ENCODE measurements at places on chromosomes 2 and 18. TPM values are rescaled to one million over a fixed set of nuclear protein-coding genes. Genes with fewer than 3 reads are reported as not detected.

DNA sequence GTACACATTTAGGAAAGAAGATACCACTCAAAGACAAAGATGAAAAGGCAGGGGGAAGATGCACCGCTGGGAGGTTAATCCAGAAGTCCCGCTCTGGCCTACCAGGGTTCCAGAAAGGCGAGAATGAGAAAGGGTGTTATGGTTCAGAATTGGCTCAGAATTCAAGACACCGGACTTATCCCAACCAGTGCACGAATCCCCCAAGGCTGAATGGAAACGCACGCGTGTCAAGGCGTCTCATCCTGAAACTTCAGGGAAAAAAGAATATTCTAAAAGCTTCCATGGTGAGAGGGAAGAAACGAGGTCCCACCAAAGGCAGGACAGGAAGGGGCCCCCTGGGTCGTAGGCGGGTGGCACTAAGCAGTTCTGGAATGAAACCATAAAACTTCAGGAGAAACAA lies 71.9 kb downstream of the SLC66A2 start:
- no peak for DNase-seq

DNA sequence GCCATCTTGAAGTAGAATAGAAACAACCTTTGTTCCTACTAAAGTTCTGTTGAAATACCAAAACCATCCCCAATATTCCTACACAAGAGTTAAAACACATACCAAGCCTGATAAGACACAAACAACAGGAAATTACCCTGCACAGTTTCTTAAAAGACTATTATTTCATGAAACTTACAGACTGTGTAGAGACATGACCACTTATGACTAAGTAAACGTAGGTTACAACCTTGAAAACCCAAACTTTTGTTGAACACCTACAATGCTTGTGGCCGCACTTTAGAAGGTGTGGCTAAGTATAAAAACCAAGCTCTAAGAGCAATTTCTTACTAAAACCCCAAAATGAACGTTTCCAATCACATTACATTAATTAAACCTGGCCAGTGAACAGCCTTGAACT lies 2.0 kb downstream of the SMAD2 start:
- no peak for DNase-seq

GRCh38 chr2:99140056-99140859 lies 1.2 kb upstream of the C2orf15 start:
- DNase-seq: no peak

DNA sequence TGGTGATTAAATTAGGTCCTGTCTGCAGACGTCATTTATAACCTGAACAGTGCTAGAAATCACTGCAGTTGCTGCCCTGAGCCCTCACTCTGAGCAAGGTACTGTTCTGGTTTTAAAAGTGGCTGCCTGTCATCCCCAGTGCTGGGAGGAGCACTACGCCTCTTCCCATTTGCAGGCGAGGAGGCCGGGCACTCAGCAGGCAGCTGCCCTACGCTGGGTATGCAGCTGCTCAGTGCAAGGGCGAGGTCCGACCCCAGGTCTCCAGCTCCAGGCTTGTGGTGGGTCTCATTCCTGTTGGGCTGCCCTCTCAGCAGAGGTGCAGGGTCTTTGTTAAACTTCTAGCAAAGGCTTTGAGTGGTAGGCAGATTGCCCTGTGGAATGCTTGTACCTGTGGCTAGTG lies 15.7 kb downstream of the CNDP2 start:
- no peak for DNase-seq

DNA sequence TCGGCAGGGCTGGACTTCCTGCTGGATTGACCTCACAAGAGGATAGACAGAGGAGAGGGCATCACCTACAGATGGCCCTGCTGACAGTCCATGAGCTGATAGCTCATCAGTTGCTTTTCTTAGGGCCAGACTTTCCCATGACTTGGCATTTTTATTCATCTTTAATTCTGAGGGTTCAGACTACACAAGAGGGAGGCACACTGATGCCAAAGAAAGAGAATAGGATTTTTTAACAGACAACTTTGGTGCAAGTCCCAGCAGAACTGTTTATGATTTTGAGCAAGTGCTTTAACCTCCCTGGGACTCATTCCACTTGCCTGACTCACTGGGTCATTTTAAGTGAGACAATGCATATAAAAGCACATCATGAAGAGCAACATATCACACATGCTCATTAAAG lies 299.2 kb downstream of the INSIG2 start:
- DNase-seq: no peak

DNA sequence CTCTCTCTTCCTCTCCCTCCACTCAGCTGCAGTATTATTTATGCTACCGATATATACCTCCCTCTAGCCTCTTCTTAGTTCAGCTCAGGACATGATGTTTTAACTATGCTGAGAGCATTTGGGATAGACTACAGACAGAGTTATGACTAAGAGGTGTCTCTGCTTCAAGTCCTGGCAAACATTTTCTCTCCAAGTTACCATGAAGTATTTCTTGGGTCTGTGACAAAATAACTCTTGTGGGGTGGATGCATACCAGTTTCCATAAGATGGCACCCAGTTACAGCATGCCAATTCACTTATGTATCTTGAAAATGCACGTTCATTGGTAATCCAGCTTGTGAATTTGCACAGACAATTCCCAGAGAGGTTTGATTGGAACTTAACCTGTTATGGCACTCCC lies 737.6 kb downstream of the SLC4A3 start:
- no peak for DNase-seq

DNA sequence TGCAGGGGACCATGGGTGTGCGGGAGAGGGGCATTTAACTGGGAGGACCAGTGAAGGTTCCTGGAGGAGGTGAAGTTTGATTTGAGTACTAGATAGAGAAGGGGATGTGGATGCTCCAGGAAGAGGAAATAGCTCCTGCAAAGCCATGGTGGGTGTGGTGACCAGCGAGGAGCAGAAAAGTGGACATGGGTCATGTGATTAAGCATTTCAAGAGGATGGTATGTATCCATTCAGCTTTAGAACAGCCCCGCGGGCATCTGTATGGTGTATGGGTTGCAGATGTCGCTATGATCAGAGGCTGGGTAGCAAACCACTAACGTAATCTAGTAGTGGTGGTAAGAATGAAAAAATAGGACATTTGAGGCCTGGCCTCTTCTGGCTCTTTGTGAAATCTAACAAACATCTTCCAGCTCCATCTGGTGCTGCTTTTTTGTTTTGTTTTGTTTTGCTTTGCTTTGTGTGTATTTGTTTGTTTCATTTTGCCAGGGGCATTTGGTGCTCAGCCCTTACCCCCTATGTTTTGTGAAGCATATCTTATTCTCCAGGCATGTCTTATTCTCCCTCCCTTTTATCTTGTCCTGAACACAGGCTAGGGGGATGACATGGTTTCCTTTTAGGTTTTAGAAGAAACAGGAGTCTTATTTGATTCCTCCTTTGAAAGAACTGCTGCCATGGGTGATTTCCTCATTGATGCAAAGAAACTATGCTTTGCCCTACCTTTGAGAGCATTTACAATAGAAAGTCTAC lies 226.1 kb downstream of the LRRTM1 start:
- DNase-seq: no peak

DNA sequence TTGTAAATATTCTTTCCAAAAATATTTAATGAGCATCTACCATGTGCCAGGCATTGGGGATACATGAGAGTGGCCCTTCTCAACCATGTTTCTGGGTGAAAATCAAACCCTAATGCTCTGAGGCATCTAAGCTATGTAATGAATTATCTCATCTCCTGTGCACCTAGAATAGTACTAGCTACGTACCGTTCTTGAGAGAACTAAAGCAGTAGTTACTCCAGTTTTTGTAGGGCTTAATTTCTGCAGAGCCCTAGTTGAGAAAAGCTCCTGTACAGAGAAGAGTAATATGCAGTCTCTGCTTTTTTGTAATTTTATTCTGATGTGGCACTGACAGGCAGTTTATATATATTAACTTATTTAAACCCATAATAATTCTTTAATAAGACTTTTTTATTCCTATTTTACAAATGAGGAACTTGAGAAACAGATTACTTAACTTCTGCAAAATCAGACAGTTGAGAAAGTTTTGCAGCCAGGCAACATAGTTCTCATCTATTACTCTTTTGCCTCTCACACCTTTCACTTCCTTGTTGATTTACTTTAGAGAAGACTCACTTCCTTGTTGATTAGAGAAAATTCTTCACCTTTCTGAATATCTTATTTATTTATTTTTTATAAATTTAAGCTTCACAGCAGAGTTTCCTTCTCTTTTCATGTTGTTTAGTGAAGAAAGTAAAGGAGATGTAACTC lies 3.1 kb downstream of the SPOPL start:
- no peak for DNase-seq

DNA sequence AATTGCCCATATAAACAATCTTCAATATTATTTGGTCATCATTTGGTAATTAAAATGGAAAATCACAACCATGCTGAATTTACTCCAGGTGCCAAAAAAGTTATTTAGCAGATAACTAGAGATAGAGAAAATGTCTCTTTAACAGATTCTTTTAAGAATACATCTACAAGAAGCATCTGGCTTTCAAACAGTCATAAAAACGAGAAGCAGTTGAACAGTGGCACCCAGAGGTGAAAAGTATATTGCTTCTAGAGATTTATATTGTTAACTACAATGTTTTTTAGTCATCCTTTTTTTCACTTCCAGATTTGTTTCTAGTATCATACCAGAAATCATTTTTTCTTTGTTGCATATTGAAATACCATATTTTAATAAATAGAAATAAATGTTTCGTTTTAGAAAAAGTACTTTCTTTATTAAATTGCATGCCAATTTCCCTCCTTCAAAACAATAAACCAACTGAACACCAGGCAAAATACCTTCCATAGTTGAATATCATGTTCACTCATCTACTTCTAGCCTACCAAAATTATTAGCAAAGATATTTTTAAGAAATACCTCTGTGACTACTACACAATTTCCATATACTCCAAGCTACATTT lies 65.4 kb upstream of the HNRNPA3 start:
- no peak for DNase-seq

GRCh38 chr2:117523267-117523666 lies 291.2 kb upstream of the DDX18 start:
- no peak for DNase-seq

- DNase-seq: no peak
Measured at GRCh38 chr2:12484536-12485115, 232.1 kb upstream of the TRIB2 start.

DNA sequence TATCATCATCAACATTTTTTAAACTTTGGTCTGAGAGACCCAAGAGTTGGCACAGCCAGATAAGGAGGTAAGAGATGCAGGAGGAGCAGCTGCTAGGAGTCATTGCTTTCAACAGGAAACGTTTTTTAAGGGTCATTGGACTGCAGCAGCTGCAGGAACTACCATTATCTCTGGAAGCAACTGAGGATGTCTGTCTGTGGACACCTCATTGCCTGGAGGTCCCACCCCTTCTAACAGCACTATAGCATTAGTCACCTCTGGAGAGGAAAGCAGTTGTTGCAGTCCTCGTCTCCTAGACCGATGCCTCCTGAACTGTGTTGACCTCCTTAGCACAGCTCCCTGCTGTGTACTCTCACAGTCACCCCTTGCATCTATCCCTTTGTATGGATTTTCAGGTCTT lies 21.5 kb upstream of the FSHR start:
- no peak for DNase-seq

- DNase-seq: no peak
Measured at GRCh38 chr2:103327386-103327785, 565.6 kb downstream of the TMEM182 start.

GRCh38 chr2:205475416-205475768 lies 206.9 kb upstream of the NRP2 start:
- no peak for DNase-seq

GRCh38 chr2:203853271-203853670 lies 14.3 kb upstream of the CTLA4 start:
- no peak for DNase-seq

DNA sequence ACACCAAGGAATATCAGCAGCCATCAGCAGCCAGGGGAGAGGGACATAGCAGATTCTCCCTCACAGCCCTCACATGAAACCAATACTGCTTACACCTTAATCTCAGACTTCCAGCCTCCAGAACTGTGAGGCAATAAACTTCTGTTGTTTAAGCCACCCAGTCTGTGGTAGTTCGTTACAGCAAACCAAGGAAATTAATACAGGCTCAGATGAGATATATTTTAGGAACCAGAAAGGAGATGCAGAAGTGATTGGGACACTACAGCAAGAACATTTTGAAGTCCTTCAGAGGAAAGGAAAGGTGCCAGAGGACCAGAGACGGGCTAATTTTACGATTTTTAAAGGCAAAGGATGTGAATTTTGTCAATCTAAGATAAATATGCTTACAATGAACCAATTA lies 60.6 kb downstream of the IKZF2 start:
- no peak for DNase-seq

DNA sequence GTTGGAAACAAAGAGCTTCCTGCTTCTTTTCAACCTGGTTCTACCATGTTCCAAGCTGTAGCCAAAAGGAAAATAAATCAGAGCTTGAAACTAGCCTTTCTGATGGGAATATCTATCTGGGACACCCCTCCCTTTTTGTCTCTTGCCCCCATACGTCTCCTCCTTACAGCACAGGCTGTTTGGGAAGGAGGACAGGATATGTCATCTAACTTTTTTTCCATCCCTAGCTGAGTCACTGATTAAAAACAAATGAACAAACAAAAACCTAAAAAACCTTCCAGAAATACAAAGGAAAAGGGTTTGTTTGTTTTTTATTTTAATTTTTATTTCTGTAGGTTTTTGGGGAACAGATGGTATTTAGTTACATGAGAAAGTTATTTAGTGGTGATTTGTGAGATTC lies 151.6 kb downstream of the FAM210A start:
- no peak for DNase-seq

- DNase-seq: no peak
Measured at GRCh38 chr18:12855916-12856315, 28.1 kb downstream of the PTPN2 start.

GRCh38 chr2:99086385-99086784 lies 55.1 kb upstream of the C2orf15 start:
- DNase-seq: no peak

DNA sequence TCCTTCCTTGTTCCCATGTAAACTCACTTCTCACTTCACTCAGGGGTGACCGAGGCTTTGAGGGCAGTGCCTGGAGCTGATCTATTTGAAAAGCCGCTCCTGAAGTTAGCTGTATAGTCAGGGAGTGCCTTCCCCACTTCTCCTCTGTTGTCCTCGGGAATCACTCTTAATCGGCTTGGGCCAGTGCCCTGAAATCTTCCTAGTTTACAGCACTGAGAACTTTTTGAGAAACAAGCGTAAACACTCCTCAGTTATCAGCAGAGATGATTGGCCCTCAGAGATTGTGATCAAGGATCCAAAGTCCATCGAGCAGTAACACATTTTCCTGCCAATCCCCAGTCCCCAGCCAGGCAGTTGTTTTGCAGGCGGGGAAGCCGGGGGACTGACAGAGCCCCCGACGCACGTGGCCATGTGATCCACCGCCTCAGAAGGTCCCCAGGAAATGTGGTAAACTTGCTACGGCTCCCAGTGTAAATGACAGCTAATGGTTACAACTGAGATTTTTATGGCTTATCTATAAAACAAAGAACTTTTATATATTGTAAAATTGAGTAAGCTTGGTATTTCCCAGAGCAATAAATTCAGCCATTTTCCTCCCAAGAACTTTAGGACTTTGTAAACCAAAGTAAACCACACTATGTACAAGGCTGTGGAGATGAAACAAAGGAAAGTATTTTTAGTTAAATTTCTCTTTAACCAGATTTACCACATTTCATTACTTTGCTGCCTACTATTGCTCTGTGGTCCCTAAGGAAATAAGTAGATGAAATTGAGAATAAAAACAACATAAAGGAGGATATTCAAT lies 53.5 kb downstream of the C18orf63 start:
- no peak for DNase-seq

HRH4 gene
- total RNA-seq: not detected

TMEFF2 gene
- total RNA-seq: not detected

LIMS4 gene
- 21.2 TPM for total RNA-seq

GALNT1 gene
- total RNA-seq: 37.5 TPM

Measured in ascending aorta (tissue), 2 donors.